HS-27A (cell line): ENCODE measurements at places on chromosomes 1 and 21.

DNA sequence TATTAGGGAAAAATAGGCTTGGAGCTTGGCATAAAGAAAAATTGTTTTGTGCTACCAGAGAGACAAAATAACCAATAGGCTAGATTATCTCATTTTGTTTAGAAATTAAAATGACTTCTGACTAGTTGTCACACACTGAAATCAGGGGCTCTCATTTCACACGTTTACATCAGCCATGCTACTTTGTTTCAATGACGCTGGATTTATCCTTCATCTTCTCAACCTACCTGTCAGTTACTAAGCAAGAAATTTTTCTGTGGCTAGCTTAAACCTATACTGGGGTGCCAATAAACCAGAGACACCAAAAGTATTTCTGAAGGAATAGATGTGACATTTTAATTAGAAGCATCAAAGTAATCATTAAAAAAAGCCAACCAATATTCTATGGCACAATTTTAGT, 518.1 kb upstream of the NR5A2 start:
- DNase-seq, result no peak

DNA sequence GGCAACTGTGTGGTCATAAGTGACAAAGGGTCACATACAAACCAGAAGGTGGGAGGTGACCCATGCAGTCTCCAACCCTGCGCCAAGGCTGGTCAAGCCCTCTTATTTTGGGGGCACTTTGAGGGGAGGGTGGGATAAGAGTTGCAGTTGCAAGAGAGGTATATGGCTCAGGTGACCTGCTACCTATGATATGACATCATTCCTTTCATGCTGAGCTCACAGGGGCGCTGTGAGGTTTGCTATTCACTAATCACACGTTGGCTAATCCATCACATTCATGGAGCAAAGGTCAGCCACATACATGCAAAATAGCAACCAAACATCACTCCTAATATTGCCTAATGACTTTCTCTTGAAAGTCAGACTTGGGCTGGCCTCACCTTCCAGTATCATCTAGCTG, 72.0 kb upstream of the PAXBP1 start:
- no peak for DNase-seq

GRCh38 chr1:2378441-2378851, 12.9 kb downstream of the MORN1 start:
- DNase-seq, result no peak

DNA sequence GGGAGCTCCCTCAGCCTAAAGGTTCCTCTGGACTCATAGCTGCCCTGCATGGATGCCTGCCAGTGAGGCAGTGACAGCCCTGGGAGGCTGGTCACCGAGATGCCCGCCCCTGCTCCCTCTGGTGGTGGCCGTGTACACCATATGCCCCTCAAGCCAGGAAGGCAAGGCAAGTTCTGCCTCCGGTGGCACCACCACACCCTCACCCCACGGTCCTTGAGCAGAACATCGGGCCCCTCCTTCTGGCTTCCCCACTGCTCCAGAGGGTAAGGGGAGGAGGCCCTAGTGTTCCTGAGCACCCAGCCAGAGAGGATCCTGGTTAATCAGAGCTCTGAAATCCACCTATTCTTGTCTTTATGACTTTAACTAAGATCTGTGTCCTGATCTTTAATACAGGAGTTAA, 1.5 kb upstream of the S100A14 start:
- DNase-seq, result peak; percentile 36

DNA sequence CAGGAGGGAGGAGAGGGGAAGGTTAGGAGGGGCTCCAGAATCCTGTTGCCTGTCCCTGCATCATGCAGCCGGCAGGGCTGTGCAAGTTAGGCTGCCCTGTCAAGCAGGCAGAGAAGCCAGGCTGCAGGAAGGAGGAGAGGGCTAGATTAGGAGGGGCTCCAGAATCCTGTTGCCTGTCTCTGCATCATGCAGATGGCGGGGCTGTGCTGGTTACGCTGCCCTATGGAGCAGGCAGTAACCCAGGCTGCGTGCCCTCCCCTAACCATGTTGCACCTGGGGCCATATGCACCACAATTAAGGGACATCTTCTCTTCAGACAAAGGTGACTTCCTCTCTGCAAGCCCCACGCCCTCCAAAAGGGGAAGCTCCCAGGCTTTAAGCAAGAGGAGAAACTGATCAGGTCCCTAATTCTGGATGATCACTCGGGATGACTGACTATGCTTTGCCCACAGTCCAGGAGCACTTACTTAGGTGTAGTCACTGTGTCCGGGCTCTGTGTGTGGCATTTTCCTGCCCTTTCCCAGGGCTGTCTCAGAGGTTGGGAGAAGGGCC, 457.4 kb downstream of the SETD4 start:
- DNase-seq, result no peak

DNA sequence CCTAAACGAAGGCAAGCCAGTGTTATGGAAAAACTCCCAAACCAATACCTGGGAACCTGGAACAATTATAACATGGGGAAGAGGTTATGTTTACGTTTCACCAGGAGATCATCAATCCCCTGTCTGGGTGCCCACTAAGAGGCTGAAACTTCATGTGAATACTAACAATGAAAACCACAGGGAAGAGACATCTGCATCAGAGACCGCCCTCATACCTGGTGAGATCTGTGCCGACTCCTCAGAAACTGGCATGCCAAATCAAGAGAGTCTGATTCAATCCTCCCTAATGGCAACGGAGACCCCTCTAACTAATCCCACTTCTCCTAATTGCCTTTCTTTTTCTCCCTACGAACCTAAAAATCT, 163.2 kb downstream of the IER5 start:
- no peak for DNase-seq

- no peak for DNase-seq
Observed at GRCh38 chr1:28172713-28173150, 3.8 kb downstream of the PTAFR start.

DNA sequence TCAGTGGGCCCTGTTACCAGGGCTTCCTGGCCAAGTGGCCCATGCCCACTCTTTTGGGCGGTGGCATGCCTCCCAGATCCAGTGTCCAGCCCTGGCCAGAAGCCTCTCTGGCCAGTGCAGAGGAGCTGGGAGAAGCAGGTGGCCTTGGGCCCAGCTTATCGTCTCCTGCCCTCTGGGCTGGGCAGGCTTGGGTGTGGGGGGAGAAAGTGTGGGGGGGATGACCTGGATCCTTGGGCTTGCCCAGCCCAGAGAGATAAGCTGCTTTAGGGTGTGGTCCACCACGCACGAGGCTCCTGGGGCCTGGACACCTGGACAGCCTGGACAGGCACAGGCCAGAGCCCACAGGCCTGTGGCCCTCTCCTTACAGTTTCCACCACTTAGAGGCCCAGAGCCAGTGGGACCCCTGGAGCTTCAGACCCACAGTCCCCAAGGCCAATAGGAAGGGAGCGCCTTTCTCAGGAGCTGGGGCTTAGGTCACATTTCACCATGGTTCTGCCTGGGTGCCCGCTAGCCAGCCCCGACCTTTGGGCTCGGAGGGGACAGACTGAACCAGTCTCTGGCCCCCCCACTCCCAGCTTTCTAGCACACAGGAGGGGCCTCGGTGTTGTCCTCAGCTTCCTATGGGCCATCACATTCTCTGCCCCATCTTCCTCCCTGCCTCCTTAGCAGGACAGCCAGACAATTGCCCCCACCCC, 1.8 kb downstream of the ESPN start:
- no peak for DNase-seq

DNA sequence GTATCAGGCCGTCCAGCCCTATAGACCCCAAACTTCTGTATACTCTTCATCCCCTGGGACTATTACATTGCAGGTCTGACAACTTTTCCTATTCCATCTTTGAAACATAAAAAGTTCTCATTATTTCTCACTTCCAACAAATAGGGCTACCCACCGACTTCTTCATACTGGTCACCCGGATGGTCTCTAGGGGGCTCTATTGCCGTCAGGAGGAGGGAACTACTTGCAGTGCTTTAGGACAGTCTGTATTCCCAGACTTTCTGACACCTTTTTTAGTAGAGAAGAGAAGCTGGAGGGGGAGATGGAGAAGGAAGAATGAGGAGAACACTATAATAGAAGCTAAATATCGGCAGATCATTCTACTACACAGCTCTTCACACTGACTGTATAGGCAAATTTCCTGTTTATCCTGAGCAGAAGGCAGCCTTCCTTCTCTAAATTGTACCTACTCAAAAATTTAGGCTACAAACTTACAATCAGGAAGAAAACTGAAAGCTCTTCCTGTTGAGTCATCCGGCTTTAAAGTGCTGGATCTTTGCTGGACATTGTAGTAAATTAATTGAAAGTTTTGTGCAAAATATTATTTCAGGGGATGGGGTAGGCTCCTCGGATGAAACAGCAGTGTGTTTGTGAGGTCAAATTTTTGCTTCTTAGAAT, 54.6 kb downstream of the CDC7 start:
- DNase-seq, result no peak

- DNase-seq, result no peak
Observed at GRCh38 chr1:158116311-158117167, 64.2 kb upstream of the CD1D start.

GRCh38 chr1:9289711-9290485, 2.8 kb upstream of the SPSB1 start:
- no peak for DNase-seq

- no peak for DNase-seq
Observed at GRCh38 chr21:42188663-42189062, 30.3 kb upstream of the ABCG1 start.

GRCh38 chr1:154193821-154194220, 1.9 kb upstream of the TPM3 start:
- no peak for DNase-seq

- DNase-seq, result no peak
Observed at GRCh38 chr21:44414291-44415072, 40.8 kb upstream of the LRRC3 start.

GRCh38 chr1:26874896-26875295, 11.9 kb downstream of the SFN start:
- no peak for DNase-seq

DNA sequence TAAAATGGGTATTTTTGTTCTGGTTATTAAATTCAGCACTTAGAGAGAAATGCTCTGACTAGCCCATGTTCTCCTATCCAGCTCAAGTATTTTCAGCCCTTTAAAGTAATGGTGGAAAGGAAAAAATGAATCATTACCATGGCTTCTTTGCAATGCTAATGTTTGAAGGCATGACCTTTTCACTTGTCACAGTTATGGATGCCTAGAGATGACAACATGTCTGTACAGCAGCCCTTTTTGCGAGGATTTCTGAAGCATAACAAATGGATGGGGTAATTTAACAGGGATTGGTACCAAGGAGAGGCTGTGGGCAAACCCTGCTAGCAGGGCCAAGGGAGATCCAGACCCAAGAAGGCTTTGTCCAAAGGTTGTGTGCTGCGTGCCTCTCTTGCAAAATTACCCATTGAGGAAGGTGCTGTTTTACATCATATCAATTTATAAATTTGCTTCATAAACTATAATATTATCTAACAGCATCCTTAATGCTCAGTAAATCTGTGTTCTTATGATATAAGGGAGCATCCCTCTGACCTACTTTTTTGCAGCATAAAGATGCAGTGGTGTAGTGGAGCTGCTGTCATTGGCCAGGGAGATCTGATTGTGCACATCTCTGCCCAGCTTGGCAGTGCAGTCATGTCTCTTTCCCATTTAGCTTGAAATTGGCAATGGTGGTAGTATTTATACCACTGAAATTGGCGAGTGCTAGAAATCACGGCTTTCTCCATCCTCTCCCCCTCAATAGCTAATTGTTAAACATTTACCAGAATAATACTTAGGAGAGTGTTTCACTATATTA, 327.1 kb downstream of the PCP4 start:
- DNase-seq, result no peak

DNA sequence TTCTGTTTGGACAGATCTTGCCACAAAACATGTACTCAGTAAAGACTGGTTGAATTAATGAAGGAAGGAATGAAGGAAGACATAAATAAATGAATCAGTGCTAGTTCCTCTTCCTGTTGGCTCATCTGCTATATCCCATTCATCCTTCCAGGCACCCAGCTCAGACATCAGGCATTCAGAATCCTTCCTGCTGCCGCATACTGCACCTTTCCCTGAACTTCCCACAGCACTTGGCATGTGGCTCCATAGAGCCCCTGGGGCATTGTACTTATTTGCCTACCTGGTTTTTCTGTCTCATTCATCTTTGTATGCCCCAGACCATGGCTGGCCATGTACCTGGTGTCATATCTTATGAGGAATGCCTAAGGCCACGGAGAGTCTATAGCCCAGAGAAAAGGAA, 34.4 kb upstream of the ZNF648 start:
- no peak for DNase-seq

DNA sequence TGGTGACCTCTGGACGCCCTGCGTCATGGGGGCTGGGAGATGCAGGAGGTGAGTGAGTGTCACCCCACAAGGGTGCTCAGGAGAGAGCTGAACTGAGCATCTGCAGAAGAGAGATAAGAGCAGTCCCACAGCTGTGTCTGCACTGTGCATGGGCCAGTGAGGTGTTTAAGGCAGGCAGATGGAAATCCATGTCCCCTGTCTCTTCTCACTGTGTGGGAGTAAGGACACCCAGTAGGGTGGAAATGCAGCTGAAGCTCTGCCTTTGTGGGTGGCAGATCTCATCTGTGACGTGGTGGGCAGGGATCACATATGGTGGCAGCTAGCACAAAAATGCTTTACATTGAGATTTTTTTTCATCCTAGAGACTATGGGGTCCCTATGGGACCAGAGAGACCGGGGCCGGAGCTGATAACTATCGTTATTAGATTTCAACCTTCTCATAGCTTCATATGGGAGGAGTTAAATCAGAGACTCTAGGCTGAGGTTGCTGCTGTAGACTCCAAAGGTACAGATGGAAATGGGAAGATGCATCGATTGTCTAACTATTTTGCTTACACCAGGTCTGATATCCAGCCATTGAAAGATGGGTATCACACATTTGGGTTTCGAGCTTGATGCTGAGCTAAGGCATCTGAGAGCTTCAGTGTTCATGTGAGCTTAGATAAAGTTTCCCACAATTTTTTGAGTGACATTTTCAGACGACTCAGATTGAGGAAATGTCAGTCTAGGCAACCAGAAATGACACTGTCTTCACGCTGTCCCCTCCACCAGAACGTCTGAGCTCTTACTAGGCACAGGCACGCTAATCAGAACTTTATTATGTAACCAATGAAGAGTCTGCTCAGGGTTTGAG, 65.3 kb upstream of the PSEN2 start:
- DNase-seq, result no peak

DNA sequence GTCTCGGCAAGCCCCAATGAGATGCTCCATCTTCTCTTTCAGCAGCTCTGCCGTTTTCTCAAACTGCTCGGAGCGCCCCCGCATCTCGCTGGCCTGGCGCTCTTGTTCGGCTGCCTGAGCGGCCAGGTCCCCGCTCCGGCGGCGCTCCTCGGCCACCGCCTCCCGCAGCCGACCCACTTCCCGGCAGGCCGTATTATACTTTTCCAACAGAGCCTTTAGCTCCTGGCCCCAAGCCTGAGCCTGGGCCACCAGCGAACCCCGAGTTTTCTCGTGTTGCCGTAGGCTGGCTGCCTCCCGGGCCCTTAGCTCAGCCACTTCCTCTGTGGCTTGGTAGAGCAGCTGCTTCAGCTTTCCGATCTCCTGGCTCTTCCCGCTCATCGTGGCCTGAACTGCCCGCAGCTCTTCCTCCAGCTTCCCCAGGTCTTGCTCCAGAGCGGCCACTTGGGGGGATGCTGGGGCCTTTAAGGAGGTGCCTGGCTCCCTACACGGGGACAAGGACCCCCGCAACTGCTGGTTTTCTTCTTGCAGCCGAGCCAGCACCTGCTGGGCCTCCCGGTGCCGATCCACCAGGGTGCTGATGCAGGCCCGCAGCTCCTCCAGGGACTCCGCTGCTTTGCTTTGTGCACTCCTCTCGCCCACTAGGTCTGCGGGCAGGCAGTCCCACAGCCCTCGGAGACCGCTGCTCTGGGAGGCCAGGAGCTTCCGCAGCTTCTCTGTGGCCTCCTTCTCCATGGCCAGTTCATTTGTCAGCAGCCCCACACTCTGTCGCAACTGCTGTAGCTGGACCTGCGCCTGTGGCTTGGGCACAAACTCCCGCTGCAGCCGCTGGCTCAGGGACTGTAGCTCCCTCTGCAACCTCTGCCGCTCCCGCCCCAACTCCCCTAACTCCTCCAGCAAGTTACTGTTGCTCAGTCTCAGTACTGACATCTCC, 13.4 kb upstream of the PIAS3 start:
- no peak for DNase-seq
